ENCODE measurements at places on chromosomes 7 and 10.
A peak's percentile ranks its signal among the peaks of the same experiment; 100 is the strongest.

DNA sequence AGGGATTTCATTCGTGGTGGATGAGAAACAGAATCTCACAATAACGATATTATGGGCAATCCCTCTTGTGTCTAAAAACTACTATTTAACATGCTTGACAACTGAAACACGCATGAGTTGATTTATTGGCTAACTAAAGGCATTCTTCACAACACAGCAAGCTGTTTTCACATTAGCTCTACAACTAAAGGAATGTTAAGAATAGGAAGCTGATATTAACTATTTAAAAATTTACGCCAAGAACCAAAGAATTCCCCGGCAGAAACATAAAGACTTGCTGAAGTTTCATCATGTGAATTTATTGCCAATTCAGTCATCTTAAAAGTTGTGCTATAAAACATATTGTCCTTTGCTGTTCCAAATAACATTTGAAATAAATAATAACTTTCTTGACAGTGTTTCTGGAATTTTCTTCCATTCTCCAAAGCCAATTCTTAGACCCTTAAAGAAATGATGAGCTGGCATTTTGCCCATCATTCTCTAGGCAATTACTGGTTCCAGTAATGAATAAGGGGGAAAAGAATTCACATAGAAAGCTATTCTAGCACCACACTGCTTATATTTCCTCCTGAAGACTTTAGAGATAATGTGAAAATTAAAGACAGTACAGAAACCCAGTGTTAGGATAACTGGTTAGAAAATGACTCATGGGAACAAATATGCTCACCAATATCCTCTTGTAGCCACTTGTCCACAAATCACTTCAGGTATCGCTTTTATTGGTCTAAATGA is 233.1 kb downstream of the PARD3 start:
- DNase-seq, result no peak

- DNase-seq, result no peak
Measured at GRCh38 chr10:54622017-54622416, 179.0 kb downstream of the PCDH15 start.

DNA sequence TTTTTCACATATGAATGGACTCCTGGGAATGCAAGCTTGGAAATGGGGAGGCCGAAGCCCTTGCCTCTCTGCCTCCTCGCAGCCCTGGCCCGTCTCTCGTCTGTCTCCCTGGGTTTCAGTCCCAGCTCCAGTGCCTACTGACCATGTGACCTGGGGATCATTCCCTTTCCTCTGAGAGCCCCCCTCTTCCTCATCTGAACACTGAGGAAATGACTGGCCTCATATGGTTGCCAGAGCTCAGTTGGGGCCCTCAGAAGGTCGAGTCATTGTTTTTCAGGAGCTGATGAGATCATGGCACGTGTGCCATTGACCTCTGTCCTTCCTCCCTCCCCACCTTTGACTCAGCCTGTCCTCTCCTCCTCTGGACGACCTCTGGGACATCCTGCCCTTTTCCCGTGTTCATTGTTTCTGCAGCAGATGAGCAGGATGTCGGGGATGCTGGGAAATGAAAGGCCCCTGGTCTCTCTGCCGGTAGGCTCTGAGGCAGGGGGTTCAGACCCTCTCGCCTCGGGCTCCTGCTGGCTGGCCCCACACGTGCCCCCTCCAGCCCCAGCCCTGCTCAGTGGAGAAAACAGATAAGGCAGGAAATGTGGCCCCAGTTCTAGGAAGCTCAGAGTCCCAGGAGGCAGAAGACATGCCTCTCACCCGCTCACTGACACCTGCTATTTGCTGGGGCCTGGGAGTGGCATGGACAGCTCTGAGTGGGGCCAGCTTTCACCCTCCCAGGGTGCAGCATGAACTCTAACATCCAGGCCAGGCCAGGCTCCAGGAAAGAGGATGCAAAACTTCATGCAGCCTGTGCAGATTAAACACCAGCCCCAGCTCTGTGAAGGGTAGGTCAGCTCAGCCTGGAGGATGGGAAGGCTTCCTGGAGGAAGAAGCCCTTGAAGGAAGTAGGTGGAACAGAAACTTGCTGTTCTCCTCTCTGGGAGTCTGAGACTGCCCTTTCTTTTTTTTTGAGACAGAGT is 8.3 kb upstream of the PPP1R35 start:
- DNase-seq, result peak; percentile 84

DNA sequence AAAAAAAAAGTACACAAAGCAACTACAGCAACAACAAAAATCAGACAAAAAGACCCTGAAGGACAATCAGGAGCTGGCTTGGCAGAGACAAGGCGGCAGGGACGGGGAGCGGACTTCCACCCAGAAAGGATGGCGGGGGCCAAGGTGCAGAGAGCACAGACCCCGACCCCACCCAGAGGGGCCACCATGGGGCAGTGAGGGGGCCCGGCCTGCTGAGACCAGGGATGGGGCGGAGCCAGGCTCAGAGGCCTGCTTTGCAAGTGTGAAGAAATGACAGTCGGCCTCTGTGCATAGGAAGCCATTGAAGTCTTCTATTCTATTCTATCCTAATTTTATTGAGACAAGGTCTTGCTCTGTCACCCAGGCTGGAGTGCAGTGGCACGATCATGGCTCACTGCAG is 82.0 kb downstream of the ELFN1 start:
- no peak for DNase-seq

- DNase-seq, result no peak
Measured at GRCh38 chr10:35416619-35417312, 80.5 kb downstream of the CCNY start.
